NCI-H526 (cell line): ENCODE measurements at places on chromosomes 5 and 9.
A peak's percentile ranks its signal among the peaks of the same experiment; 100 is the strongest.

GRCh38 chr5:105632043-105632442 is 2038.7 kb downstream of the EFNA5 start:
- no peak for DNase-seq

GRCh38 chr9:3330792-3331420 is 194.9 kb downstream of the RFX3 start:
- no peak for DNase-seq

- no peak for DNase-seq
Measured at GRCh38 chr5:164345853-164346252, 840.4 kb downstream of the MAT2B start.

- no peak for DNase-seq
Measured at GRCh38 chr9:136299116-136299515, 4.8 kb downstream of the CCDC187 start.

DNA sequence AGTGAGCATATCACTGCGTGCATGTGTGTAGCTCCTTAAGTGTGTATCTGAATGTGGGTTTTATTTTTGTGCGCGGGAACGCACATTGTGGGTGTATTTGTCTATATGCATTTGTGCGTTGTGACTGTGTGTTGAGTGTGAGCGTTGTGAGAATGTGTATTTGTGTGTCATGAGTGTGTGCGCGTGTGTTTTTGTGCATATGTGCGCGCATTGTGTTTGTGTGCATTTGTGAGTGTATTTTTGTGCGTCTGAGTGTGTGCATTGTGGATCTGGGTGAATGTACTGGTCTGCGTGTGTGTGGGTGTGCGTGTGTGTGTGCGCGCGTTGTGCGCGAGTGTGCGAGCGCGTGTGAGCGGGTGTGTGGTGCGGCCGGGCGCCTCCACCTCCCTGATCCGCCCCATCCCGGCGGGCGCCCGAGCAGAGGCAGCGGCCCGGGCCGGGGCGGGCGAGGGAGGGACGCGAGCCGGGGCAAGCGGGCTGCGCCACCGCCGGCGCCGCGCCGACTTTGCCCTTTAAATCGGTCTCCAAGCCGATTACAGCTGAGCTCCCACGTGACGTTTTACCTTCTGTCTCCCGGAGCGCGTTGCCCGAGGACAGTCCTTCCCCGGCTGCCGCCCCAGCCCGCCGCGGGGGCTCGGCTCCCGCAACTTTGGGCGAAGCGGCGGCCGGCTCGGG is at the start of gene RASGRF2:
RASGRF2 (plus strand) TSS at position 596 of the 675 bp plus-strand sequence. CDS start 376 bp downstream, outside the sequence.
- peak; percentile 83 for DNase-seq

DNA sequence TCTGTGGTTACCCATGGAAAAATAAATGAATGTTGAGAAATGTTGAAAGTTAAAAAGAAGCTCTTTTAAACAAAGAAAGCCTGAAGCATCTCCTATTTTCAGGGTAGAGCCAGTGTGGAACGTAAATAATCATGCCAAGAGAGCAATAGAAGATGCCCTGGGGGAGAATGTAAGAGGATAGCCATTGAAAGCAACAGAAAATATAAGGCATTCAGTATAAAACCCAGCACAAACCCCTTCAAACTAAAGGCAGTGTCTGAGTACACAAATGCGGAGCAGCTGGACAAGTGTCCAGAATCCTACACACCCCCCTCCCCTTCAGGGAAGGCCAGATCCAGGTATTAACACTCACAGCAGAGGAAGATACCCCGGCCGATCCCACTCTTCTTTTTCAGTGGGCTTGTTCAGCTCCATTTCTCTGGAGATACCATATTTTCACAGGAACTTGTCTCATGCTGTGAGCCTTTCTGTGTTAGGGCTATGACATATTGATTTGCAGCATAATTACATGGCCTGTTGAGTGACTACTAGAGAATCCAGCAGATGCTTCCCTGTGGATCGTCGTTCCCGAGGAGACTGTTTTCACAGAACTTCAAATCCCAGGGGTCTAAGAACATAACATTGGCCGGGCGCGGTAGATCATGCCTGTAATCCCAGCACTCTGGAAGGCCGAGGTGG is 101.2 kb downstream of the PLK2 start:
- DNase-seq = no peak

GRCh38 chr9:117145081-117145480 is 269.8 kb downstream of the ASTN2 start:
- DNase-seq = no peak

- peak; percentile 69 for DNase-seq
Measured at GRCh38 chr9:109779711-109780452, at the start of gene PALM2AKAP2. TSS of gene PALM2AKAP2 (plus strand) at chr9:109780198. CDS start at chr9:109780489, 291 bp downstream.

DNA sequence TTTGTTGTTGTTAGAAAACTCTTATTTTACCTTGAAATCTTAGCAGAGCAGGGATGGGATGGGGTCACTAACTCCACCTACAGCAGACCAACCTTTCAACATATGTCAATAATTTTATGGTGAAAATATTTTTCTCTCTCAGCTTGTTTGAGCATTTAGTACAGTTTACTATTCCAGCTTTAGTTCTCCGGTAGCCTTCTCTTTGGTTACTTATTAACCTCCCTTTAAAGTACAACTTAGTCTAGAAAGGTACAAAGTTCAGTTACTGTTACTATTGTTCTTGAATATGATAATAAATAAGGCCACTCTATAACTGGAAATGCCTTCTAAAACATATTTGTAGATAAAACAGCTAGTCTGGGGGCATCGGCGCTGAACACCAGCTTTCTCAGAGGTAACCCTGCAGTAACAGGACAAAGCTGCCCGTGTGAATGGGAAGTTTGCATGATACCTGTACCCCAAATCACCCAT is 233.3 kb downstream of the PCSK1 start:
- DNase-seq = no peak

DNA sequence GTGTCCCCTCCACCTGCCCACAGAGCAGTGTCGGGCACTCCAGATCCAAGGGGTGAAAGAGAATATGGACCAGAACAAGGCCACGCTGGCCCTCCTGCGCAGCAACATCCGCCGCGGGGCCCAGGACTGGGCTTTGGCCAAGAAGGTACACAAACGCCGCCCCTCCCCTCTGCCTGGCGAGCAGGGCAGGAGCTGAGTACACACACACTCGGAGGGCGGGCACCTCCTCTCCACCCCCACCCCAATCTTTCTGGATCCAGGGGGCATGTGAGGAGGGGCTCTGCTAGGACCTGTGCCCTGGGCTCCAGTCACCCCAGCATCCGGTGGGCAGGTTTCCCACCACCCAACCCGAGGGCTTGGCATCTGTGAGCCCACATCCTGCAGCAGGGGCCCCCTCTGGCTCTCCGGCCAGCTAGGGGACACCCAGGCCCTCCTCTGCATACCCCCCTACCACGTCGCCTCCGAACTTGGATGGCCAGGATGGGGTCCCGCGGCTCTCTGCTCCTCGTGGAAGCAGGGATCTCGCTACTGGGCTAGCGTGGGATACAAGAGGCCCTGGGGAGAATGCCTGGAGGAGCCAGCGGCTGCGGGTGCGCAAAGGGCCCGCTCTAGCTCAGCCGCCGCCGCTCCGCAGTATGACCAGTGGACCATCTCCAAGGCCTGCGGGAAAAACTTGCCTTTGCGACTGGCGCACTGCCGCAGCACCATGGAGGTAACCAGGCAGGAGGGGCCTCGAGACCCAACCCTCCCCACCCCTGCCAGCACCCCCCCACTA is 3.1 kb downstream of the CCDC183 start:
- DNase-seq = no peak

GRCh38 chr5:59099270-59099994 is 516.6 kb downstream of the RAB3C start:
- DNase-seq = no peak

- DNase-seq = no peak
Measured at GRCh38 chr5:116529615-116530014, 45.0 kb downstream of the SEMA6A start.

- DNase-seq = no peak
Measured at GRCh38 chr9:123482295-123482968, 126.4 kb downstream of the CRB2 start.

DNA sequence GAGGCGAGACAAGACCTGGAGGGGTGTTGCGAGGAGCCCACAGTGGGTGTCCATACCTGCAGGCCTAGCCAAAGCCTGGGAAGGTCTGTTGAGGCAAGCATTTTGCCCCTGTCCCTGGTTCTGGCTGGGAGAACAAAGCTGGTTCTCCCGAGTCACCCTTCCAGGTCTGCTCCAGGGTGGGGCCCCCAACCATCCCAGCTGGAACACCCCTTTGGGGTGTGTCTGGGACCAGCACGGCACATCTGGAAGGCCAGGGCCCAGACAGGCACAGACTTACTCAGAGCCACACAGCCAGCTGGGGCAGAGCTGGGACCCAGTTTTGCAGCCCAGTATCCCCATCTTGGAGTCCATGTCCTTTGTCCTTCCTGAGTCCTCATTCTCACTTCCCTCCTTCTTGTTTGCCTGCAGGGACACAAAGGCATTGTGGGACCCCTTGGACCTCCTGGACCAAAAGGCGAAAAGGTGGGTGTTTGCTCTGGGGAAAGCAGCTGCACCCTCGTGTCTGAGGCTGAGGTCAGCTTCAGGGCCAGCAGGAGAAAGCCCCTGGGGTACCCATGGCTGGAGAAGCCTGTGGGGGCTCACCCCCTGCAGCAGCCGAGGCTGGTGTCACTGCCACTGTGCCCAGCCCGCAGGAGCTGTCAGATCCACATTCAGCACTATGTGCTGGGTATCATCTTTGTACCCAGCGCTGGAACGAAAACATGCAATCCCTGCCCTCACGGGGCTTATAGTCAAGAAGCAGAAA is 38.4 kb upstream of the ORM1 start:
- no peak for DNase-seq

- no peak for DNase-seq
Measured at GRCh38 chr5:124102486-124102885, 590.5 kb downstream of the CSNK1G3 start.

DNA sequence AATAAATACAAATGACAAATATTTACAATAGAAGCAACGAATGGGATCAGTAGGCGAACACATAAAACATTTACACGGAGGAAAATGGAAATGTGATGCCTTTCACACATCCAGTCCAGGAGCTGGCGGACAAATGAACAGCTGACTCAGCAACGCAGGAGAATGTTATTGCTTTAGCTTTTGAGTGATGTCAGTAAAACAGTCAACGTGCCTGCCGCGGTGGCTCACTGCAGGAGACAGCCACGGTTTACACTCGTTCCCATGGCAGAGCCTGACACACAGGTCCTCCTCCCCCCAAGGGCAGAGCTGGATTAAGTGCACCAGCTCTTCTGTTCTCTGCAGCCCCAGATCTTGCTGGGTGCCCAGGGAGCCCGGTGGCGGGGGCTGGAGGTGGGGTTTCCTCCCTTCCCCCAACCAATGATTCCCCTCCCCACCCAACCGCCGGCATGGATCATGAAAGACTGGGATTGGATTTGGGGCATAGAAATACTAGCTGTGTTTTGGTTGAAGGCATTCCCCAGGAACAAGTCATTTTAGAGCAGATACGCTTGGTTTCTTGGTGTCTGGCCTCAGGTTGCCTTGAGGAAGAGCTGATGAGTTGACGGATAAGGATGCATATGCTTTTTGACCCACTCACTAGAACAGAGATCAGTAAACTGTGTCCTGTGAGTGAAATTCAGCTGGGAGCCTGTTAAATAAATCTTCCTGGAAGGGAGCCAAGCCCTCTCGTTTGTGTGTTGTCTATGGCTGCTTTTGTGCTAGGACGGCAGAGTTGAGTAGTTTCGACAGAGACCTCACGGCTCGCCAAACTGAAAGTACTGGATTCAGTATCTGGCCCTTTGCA is 12.5 kb downstream of the STC2 start:
- no peak for DNase-seq

GRCh38 chr5:149959406-149960236 is 937 bp upstream of the SLC26A2 start:
- no peak for DNase-seq

GRCh38 chr5:147635882-147636728 is 126.2 kb upstream of the DPYSL3 start:
- DNase-seq = no peak

DNA sequence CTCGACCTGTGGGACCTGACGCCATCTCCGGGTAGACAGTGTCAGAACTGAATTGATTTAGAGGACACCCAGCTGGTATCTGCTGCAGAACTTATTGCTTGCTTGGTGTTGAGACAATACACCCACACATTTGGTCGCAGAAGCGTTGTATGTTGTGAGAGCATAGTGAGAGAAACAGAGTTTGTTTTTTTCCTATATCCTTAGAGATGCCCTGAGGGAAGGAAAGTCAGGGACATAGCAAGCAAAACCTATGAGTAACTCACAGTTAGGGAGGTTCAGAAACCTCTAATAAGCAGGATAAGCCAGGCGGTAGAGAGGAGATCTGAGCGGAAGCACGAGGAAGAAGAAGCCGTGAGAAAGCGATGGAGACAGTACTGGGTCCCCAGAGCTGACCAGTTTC is 59.8 kb downstream of the PTCD2 start:
- no peak for DNase-seq

DNA sequence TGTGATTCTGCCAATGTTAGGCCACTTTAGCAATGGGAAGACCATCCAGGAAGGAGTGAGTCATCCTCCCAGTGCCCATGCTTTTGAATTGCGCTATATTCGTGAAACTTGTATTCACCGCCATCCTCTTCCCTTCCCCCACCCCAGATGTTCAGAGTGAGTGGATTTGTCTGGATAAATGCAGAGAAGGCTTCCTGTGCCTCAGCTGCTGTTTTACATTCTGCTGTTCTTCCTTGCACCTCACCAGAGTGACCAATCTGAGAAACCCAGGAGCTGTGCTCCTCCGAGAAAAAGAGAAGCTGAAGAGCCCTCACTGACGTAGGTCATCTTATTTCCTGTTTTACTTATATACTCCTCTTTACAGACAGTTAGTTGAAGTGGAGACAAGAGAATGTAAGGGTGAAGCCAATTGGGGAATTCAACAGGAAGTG is 24.6 kb upstream of the SVEP1 start:
- DNase-seq = no peak
